ENCODE measurements at places on chromosomes 16 and 17. TPM values are rescaled to one million over a fixed set of nuclear protein-coding genes. Genes with fewer than 3 reads are reported as not detected.

- no peak for DNase-seq
These were observed 1.1 kb downstream of the CREBBP start for GRCh38 chr16:3879258-3879886.

DNA sequence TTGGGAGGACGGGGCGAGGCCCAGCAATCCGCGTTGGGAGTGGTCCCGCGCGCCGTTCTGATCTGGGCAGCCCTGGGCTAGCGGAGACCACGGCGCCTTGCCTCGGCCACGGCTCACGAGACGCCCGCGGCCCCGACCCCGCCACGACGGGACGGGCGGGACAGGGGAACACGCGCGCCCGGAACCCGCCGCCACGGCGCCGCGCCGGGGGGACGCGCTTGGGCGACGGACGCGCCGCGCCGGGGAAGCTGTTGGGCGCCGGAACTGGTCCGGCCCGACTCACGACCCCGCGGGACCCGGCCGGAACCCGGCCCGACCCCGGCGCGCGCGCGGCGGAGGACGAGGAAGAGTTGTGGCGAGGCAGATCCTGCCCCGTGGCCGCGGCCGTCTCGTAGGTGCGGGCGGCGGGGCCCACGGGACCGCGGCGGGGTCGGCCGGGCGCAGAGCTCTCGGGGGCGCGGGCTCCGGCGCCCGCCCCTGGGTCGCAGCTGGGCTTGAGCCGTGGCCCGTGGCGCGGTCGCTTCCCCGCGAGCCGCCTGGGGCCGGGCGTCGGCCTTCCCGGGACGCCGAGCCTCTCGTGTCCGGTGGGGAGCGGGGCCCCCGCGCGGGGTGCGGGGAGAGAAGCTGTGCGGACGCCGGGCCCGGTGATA, at the start of gene ACSF3:
TSS of gene ACSF3 (plus strand) at position 251 of the 650 bp plus-strand sequence. CDS start 6,830 bp downstream, outside the sequence.
- peak; percentile 49 for DNase-seq

GRCh38 chr17:17774009-17774881, 62.5 kb downstream of the SREBF1 start:
- no peak for DNase-seq

Gene NEUROD2
- 1.6 TPM for total RNA-seq

- DNase-seq, result no peak
These were observed 190.3 kb downstream of the RBFOX3 start for GRCh38 chr17:79420318-79421243.

DNA sequence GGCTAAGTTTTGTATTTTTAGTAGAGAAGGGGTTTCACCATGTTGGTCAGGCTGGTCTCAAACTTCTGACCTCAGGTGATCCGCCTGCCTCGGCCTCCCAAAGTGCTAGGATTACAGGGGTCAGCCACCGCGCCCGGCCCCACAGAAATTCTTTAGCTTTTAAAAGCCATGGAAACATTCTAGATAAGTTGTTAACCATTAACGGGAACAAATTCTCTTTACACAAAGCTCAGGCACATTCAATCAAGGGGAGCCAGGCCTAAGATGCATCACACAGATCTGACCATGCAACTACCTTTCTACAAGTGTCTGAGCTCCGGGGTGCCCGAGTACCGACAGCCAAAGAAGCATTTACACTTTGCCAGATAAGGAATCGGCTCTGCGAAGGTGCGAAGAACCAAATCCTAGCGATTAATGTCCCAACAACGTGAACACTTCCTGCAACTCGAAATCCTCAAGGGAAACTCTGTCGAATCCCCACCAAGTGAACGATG, 1.0 kb downstream of the EMC8 start:
- no peak for DNase-seq

DNA sequence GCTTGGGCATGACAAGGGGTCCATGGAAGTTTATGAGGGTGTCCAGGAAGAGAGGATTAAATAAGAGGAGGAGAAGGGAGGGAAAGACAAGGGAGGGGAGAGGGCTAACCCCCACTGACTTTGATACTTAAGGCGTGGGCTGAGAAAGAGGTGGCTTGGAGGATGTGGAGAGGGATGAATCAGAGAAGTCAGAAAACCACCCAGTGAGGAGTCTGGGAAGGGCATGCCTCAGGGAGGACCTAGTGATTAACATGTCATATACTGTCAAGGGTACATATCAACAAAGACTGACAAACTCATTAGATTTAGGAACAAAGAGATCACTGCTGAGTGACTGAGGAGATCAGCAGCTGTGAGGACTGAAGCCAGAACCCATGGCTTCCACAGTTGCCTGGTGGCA, 145.4 kb downstream of the IRX5 start:
- no peak for DNase-seq

Gene MT3
- 32.5 TPM for total RNA-seq

GRCh38 chr17:17285951-17286350, 4.9 kb upstream of the COPS3 start:
- no peak for DNase-seq

Gene TSR3
- 58.4 TPM for total RNA-seq

- no peak for DNase-seq
These were observed 21.7 kb upstream of the UBTF start for GRCh38 chr17:44241106-44241624.

GRCh38 chr16:67451704-67452435, 20.9 kb downstream of the HSD11B2 start:
- no peak for DNase-seq

- no peak for DNase-seq
These were observed 90.6 kb downstream of the DNAH3 start for GRCh38 chr16:21060027-21060510.

GRCh38 chr17:61414141-61414935, 14.7 kb downstream of the TBX2 start:
- no peak for DNase-seq

Gene ABCA9
- 68.3 TPM for total RNA-seq

DNA sequence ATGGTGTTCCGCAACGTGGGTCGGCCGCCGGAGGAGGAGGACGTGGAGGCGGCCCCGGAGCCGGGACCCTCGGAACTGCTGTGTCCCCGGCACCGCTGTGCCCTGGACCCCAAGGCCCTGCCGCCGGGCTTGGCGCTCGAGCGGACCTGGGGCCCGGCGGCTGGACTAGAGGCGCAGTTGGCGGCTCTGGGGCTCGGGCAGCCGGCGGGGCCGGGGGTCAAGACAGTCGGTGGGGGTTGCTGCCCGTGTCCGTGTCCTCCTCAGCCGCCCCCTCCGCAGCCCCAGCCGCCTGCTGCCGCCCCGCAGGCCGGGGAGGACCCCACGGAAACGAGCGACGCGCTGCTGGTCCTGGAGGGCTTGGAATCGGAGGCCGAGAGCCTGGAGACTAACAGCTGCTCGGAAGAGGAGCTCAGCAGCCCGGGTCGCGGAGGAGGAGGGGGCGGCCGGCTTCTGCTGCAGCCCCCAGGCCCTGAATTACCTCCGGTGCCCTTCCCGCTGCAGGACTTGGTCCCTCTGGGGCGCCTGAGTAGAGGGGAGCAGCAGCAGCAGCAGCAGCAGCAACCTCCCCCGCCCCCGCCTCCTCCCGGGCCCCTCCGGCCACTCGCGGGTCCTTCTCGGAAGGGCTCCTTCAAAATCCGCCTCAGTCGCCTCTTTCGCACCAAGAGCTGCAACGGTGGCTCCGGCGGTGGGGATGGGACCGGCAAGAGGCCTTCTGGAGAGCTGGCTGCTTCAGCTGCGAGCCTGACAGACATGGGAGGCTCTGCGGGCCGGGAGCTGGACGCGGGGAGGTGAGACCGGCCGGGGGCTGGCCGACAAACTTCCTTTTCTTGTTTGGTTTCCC, 821 bp downstream of the SOCS7 start:
- peak; percentile 57 for DNase-seq

- DNase-seq, result no peak
These were observed 15.1 kb upstream of the BAHCC1 start for GRCh38 chr17:81380131-81380530.

DNA sequence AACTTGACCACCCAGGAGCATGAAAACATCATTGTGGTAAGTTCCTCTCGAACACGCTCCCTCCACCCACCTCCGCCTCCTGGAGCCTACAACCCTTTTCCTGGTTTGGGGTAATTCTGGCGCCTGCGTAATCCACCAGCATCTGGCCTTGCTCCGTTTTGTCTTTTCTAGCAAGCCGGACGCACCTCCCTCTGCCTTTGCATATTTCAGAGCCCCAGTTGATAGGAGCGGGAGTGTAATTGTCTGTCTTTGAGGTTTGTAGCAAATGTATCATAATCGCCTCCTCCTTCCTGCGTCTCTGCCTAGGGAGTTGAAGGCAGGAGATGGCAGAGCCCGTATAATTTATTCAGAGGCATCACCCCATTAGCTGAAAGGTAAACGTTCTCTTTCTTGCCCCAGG, 121.3 kb upstream of the PLCG2 start:
- DNase-seq, result no peak

GRCh38 chr16:63298993-63299392, 1262.8 kb upstream of the CDH8 start:
- DNase-seq, result no peak

DNA sequence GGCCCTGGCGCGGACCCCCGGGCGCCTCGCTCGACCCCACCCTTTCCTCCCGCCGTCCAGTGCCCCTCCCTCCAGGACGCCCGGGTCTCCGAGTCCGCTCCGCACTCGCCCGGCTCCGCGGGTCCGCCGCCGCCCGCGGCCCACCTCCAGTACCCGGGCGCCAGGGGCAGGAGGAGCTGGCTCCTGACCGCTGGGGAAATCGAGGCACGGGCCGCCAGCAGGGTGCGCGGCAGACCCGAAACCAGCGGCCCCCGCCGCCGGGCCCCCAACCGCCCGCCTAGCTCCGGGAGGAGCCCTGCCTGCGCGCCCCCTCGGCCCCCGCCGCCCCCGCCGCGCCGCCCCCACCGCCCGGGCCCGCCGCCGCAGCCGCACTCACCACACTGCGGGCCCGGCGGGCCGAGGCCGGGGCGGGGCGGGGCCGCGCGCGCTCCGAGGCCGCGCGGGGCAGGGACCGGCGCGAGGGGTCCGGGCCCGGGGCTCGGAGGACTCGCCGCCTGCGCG, 333 bp downstream of the MAFG start:
- DNase-seq, result no peak

- DNase-seq, result no peak
These were observed 22.5 kb downstream of the WWP2 start for GRCh38 chr16:69784586-69784985.

Gene ITGA2B
- 5.4 TPM for total RNA-seq

GRCh38 chr17:41959030-41959335, 7.6 kb upstream of the CNP start:
- no peak for DNase-seq

Gene HOXB3
- 23.8 TPM for total RNA-seq

- no peak for DNase-seq
These were observed 101.5 kb upstream of the CNTNAP4 start for GRCh38 chr16:76175718-76176117.

- no peak for DNase-seq
These were observed 11.9 kb downstream of the PLXDC1 start for GRCh38 chr17:39139561-39139960.

GRCh38 chr17:13583996-13584700, 17.6 kb downstream of the HS3ST3A1 start:
- DNase-seq, result no peak

DNA sequence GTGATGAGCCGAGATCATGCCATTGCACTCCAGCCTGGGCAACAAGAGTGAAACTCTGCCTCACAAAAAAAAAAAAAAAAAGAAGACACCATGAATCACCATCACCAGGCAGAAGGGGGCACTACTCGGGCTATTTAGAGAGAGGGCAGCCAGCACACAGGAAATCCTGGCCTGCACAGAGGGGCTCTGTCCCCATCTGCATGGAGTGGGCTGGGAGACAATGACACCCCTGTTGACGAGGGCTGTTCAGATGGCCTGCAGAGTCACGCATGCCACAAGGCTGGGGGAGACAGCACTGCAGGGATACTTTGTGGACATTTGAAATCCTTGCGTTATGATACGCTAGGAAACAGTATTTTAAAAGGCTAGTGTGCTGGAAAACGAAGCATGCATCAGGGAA, 48.3 kb downstream of the CUEDC1 start:
- no peak for DNase-seq
